Endothelial cell of umbilical vein (primary cell): ENCODE measurements at places on chromosomes 5 and 9. TPM values are rescaled to one million over a fixed set of nuclear protein-coding genes. Genes with fewer than 3 reads are reported as not detected.

PCDHGA4 gene
- polyA plus RNA-seq, result 2.4 and 2.6 TPM in 2 replicates

GDA gene
- polyA plus RNA-seq, result not detected in 2 replicates

NFIB gene
- 23.4 and 26.4 TPM in 2 replicates for polyA plus RNA-seq

MAP1B gene
- polyA plus RNA-seq, result 50.8 and 55.9 TPM in 2 replicates

CCNJL gene
- 21.3 and 24.8 TPM in 2 replicates for polyA plus RNA-seq

FOXI1 gene
- polyA plus RNA-seq, result not detected in 2 replicates

TEK gene
- polyA plus RNA-seq, result 20.4 and 26.9 TPM in 2 replicates

DND1 gene
- 1.2 and 1.4 TPM in 2 replicates for polyA plus RNA-seq
